Left lung (tissue), 14 donors: ENCODE measurements at places on chromosomes 5 and 9. TPM values are rescaled to one million over a fixed set of nuclear protein-coding genes. Genes with fewer than 3 reads are reported as not detected.

DNA sequence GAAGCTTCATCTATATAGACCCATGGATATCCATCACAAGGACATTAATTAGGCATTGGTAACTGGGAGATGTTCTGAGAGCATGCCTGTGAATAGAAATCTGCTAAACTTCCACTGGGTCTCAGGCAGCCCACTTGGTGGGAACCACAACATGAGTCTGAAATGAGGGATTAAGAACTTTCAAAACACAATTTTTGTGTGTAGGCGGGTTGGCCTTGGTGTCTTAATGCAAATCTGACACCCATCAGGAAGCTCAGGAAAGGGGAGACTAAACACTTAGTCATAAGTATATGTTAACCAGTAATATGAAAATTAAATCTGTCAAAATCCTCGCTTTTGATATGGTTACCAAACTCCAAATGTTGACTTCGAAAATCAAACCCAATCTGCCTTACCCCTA lies 113.2 kb downstream of the FANCC start:
- H3K27ac ChIP-seq = no peak overlapping the region
- no peaks in the 10 kb centered on the region for H3K36me3 ChIP-seq
- DNase-seq = no peak

GRCh38 chr5:124274949-124275348 lies 471.5 kb downstream of the ZNF608 start:
- no peaks in the 10 kb centered on the region for H3K4me1 ChIP-seq
- no peaks in the 10 kb centered on the region for H3K27me3 ChIP-seq
- no peak overlapping the region for H3K27ac ChIP-seq
- DNase-seq = no peak
- no peak overlapping the region for H3K4me3 ChIP-seq
- no peaks in the 10 kb centered on the region for H3K36me3 ChIP-seq

- no peaks in the 10 kb centered on the region for H3K27me3 ChIP-seq
- H3K4me1 ChIP-seq = no peaks in the 10 kb centered on the region
- DNase-seq = no peak
These were observed 4.3 kb upstream of the IFNK start for GRCh38 chr9:27519466-27520465.

- no peak overlapping the region for H3K4me3 ChIP-seq
- H3K27ac ChIP-seq = no peak overlapping the region
- H3K27me3 ChIP-seq = no peaks in the 10 kb centered on the region
- no peaks in the 10 kb centered on the region for H3K4me1 ChIP-seq
These were observed 501.5 kb downstream of the DMAC1 start for GRCh38 chr9:7298123-7298522.

GRCh38 chr5:136056336-136056735 lies 27.5 kb downstream of the TGFBI start:
- H3K36me3 ChIP-seq = peaks cover 61% of the 10 kb centered on the region
- DNase-seq = no peak

The KIF12 gene
- 9.0 TPM for total RNA-seq

The PCDHGA11 gene
- 3.4 TPM for total RNA-seq

The TAF11L6 gene
- not detected for total RNA-seq

The BTNL8 gene
- total RNA-seq = 0.47 TPM

The MUSK gene
- total RNA-seq = 0.89 TPM

The FOXI1 gene
- not detected for total RNA-seq

The CTSV gene
- total RNA-seq = 1.1 TPM
